H54 (cell line): ENCODE measurements at places on chromosomes 7 and 10.
A peak's percentile ranks its signal among the peaks of the same experiment; 100 is the strongest.

DNA sequence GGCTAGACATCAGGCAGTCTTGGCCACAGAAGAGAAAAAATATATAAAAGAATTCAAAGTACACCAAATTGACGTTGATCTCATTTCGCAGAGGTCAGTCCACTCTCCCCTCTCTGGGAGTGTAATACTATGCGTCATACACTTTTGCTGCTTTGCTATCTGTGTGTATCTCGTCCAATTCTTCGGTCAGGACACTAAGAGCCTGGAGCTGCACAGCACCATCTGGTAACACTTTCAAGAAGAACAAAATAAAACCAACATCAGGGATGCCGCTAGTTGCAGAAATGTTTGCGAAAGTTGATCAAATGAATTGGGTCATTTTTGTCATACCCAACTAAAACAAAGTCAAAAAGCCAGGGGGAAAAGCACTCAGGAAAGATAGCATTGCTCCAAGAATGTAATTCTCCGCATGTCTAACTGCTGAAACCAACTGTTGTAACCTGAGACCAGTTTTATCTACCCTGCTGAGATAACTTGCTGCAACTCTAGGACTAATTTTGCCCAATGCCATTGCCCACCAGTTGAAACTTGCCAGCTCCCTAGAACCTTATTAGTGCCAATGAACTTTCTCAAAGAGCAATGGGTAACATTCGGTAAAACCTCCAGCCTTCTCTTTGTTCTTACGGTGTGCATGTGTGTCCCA, 23.0 kb downstream of the TMEM176A start:
- DNase-seq, result no peak

DNA sequence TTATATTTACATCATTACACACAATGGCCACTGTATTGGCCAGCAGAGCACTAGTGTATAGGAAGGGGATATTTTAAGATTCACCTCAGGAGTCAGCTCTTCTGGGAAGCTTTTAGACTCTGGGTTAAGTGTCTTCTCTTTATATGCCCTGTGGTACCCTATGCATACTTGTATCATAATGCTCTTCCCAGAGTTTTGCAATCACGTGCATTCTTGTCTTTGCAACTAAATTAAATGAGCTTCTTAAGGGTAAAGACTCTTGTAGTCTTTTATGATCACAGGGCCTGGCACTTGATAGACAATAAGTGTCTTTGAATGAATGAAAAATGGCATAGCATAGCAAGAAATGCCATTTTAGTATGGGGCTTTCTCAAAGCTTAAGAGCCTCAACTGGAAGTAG, 35.4 kb upstream of the ARMS2 start:
- DNase-seq, result no peak

- DNase-seq, result no peak
Measured at GRCh38 chr10:71131096-71131495, 81.3 kb upstream of the UNC5B start.

- DNase-seq, result peak; percentile 68
Measured at GRCh38 chr10:80599424-80599847, 61.7 kb downstream of the SH2D4B start.

DNA sequence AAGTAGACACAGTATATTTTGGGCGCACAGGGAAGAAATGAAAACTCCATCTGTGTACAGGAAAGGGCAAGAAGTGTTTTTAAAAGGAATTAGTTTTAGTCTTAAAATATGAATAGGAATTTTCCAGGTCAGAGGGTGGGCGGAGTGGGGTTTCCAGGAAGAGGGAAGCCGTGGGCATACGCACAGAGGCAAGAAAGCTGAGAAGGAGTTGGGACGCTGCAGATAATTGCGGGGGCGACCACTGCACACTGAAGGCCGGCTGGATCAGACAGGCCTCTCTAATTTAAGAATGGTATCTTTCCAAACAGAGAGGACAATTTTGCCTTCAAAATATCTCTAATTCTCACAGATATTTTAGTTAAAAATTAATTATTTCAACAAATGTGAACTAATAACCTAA, 189.1 kb upstream of the INHBA start:
- DNase-seq, result no peak
